ENCODE measurements at places on chromosomes 2 and 18.

DNA sequence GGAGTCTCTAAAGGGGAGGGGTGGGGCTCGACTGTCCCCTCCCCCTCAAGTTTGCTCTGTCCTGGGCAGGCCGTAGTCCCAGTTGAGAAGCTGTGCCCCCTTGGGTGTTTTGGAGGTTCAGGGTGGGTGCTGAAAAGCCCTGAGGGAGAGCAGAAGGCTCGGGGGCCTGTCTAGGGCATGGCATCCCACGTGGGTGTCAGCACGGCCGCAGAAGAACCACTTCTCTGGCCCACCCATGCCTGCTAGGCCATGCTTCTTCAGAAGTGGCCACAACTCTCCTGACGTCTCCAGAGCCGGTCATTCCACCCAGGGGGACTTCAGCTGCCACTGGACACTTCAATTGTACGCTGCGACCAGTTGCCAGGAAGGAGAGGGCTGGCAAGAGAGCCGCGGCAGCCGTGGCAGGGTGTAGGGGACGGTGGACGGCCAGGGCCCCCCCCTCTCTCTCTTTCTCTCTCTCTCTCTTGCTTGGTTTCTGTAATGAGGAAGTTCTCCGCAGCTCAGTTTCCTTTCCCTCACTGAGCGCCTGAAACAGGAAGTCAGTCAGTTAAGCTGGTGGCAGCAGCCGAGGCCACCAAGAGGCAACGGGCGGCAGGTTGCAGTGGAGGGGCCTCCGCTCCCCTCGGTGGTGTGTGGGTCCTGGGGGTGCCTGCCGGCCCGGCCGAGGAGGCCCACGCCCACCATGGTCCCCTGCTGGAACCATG, at the start of gene INPP5D:
Gene INPP5D, plus strand, starts transcription at position 546 of the 704 bp plus-strand sequence. Its CDS starts 137 bp downstream, at position 683.
- DNase-seq, result no peak

- DNase-seq, result no peak
Observed at GRCh38 chr2:64939332-64939917, 49.8 kb upstream of the SLC1A4 start.

GRCh38 chr2:28393114-28393836, 617 bp downstream of the FOSL2 start:
- no peak for DNase-seq

- no peak for DNase-seq
Observed at GRCh38 chr18:75247611-75248421, 37.2 kb downstream of the TSHZ1 start.

- DNase-seq, result no peak
Observed at GRCh38 chr2:72888438-72889202, 1.4 kb downstream of the SPR start.

- DNase-seq, result peak; percentile 68
Observed at GRCh38 chr2:46954951-46955571, 39.5 kb upstream of the MCFD2 start.

DNA sequence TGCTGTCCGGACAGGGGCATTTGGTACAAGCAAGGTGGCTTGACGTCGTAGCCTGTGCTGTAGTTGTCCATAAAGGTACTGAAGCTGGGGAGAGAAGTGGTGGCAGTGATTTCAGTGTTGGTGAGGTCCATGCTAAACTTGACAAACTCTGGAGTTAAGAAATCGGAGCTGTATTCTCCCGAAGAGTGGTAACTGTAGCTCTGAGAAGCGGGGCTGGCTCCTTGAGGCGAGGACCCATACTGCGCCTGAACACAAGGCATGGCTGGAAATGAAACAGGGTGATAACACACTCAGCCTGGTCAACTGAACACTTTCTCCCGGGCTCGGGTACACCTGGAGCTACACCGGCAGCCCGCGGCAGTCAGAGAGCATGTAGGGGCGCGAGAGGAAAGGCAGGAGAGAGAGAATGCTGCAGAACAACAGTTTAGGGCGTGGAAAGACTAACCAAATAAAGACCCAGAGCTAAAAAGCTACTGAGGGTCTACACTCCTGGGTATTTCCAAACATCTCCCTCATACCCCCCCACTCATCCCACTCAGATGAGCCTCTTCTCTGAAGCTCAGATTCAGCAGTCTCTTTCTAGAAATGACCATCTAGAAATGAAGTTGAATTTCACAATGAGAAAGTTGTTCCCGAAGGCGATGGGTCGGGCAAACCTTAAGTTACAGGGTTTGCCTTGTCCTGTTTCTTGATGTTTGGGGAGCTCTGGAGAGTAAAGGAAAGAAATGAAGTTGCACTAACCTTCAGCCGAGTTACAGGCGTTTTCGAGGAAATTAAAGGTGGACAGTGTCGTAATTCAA, 2.4 kb downstream of the NR4A2 start:
- DNase-seq, result no peak

DNA sequence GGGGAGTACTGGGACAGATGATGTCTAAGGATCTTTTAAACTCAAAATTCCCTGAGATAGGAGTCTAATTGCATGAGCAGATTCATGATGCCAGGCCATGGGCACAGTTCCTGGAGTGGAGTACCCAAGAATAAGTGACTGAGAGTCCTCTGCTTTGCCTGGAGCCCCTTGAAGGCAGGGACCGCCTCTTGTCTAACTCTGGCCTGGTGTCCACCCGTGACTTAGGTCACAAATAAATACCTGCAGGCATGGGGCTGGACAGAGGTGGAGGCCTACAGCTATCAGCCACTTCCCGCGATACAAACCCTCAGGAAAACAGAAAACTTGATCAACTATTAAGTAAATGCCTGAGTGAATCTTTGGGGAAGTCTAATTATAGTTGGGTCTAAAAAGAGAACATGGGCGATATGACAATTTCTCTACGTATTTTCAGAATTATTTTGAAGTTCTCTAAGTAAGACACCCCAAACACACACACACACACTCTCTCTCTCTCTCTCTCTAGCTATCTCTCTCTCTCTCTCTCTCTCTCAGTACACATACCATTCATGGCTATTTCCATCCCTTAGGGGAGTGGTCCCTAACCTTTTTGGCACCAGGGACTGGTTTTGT, 1.8 kb upstream of the WIPF1 start:
- no peak for DNase-seq

- DNase-seq, result no peak
Observed at GRCh38 chr2:226515344-226516055, 284.1 kb downstream of the IRS1 start.

GRCh38 chr2:184369307-184369706, 229.0 kb upstream of the ZNF804A start:
- DNase-seq, result no peak

DNA sequence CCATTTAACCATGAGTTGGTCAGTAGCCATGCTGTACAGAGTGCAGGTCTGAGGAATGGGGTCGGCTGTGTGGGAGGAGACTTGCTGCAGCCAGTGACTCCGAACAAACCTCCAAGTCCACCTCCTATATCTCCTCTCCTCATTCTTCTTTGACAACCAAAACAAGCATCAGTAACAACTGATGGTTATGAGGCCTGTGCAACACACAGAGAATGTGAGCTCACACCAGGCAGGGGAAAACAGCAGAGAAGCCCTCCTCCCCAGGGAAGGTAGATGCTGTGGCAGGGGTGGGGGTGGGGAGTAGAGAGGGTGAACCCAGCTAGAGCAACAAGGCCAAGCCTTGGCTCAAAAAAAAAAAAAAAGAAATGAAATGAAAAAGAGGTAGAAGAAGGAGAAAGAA, 12.3 kb upstream of the CNGA3 start:
- no peak for DNase-seq

- no peak for DNase-seq
Observed at GRCh38 chr2:200356857-200357384, 50.4 kb downstream of the SPATS2L start.

DNA sequence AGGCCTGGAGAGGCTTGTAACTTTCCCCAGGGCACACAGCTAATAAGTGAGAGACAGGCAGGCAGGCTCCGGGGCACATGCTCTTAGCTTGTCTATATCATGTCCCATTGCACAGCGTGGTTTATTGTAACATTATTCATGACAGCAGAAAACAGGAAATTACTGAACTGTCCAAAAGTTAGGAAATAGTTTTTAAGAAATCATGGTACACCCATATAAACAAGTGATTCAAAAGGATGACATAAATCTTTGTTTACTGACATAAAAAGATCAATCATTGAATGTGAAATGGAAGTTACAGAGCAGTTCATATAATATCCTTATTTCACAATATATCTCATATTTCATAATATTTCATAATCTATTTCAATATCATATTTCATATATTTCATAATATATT, 34.3 kb upstream of the TXNDC2 start:
- DNase-seq, result no peak

DNA sequence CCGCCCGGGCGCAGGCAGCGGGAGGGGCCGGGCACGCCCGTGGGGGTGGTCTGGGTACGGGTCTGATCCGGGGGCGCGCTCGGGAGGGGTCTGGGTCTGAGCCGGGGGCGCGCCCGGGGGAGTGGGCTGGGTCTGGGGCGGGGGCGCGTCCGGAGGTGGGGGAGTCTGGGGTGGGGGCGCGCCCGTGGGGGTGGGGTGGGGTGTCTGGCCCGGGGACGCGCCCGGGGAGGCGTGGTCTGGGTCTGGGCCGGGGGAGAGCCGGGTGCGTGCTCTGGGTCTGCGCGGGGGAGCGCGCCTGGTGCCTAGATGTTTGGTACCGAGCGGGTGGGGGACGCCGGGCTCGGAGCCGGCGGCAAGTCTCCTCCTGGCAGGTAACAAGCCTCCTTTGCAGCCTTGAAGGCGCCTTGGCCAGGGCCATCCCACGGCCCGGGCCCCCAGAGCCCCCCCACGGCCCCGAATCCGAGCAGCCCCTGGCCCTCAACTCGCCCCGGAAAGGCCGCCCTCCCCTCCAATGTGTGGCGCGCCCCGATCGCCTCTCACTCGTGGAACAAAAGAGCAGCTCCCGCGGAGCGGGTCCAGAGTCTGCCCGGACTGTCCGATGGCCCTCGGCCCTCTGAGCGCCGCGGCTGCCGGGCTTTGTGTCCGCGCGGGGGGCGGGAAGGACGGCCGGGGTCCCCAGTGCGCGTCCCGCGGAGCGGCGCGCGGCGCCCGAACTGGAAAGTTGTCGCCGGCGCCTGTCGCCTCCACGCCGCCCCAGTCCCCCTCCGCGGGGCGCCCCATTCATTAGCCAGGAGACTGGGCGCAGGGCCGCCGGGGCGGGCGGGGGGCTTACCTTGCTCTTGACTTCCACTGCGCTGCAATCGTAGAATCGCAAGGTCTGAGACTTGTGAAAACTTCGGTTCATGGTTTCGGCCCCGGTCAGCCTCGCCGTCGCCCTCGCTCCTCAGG, 595 bp downstream of the PARD6G start:
- DNase-seq, result peak; percentile 64

DNA sequence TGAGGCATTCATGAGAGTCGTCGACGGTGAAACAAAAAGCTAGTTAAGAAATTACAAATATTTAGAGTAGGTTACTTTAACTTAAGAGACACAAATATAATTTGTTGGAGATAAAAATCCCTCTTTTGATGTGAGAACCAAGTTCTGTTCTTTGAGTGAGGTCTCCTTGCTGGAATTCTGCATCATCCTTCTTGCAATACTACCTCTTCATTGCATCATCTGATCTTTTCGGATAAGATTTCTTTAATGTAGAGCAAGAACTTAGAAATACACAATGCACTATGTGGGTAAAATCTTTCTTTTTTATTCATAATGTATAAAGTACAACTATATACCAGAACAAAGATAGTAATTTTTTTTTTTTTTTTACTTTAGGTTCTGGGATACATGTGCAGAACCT, 118.4 kb downstream of the ARL4C start:
- DNase-seq, result no peak

GRCh38 chr2:135227386-135227785, 175.3 kb downstream of the RAB3GAP1 start:
- no peak for DNase-seq

DNA sequence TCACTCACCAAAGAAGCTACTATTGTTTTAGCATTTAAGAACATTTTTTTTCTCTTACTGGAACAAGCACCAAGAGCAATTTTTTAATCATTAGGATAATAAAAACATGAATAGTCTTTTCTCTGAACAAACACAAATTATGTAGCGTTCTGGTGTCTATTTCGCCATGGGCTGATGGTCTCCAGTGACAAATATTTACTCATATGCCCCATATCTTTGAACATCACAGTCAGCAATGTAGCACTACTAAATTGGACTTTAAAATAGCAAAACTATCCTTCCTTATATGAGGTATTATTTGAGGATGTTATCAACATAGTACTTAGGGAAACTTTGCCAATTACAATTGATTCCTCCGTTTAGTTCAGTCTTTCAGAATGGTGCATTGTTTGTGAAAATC, 1326.0 kb upstream of the ZEB2 start:
- DNase-seq, result no peak

DNA sequence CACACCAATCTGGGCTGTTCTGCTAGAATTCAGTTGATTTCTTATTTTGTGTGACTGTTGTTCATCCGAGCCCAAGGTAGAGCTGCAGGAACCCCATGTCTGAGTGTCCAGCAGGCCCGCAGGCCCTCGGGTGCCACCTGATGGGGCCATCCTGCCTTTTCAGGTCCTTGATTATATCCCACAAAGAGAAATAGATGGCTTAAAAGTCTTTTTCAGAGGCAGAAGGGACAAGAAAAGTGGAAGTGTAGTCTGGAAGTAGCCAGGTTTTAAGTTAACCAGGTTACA, 52.2 kb downstream of the AGAP1 start:
- DNase-seq, result no peak

- DNase-seq, result no peak
Observed at GRCh38 chr2:152618193-152618564, 99.1 kb downstream of the PRPF40A start.

- DNase-seq, result no peak
Observed at GRCh38 chr18:63753676-63754075, 21.5 kb upstream of the SERPINB7 start.

DNA sequence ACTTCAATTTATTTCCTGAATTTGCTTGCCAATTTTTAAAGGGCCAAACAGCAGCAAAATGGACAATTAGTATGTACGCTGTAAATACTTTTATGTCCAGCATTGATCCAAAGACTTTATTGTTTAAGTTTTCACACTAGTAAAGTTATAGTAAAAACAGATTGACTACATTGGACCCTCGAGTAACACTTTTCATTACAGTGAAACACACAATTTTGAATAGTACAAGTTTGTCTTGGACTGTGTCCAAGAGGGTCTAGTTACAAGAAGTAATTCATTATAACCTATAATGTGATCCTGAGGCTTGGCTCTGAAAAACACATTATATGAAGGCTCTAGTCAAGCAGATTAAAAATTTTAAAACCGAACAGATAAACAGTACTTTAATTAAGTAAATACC, 11.4 kb upstream of the RBBP8 start:
- DNase-seq, result no peak

GRCh38 chr2:132677661-132678060, 7.7 kb upstream of the LYPD1 start:
- DNase-seq, result no peak

- no peak for DNase-seq
Observed at GRCh38 chr2:200590090-200590489, 4.3 kb downstream of the AOX1 start.

- DNase-seq, result no peak
Observed at GRCh38 chr18:7349181-7349837, 118.4 kb downstream of the LRRC30 start.

All from neuronal stem cell (in vitro differentiated cells).